Activated CD8-positive, alpha-beta T cell treated with anti-CD3 and anti-CD28 coated beads for 36 hours (primary cell): ENCODE measurements at places on chromosomes 4 and X. TPM values are rescaled to one million over a fixed set of nuclear protein-coding genes. Genes with fewer than 3 reads are reported as not detected.
A peak's percentile ranks its signal among the peaks of the same experiment; 100 is the strongest.

- H3K4me3 ChIP-seq, result no peak overlapping the region
- DNase-seq, result no peak
- no peaks in the 10 kb centered on the region for H3K27me3 ChIP-seq
Observed at GRCh38 chrX:91081873-91082272, 352.8 kb upstream of the PABPC5 start.

DNA sequence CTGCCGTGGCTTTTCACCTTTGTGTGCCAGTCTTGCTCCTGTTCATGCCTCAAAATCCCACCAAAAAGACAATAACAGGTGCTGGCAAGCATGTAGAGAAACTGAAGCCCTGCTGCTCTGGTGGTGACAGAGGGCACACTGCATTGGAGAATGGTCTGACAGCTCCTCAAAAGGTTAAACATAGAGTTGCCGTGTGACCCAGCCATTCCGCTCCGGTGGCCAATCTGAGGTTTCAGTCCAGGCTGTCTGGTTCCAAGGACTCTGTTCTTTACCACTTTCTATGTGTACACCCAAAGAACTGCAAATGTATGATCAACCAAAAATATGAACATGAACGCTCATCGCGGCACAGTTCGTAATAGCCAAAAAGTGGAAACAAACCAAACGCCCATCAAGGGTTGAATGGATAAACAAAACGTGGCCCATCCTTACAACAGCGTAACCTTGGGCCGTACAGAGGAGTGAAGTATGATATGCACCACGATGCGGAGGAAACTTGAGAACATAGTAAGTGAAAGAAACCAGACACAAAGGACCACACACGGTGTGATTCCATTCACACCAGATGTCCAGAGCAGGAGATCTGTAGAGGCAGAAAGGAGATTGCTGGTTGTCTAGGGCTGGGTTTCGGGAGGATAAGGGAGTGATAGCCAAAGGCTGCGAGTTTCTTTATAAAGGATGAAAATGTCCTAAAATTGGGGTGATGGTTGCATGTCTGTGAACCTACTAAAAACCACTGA, 33.6 kb upstream of the WFS1 start:
- H3K4me1 ChIP-seq, result no peaks in the 10 kb centered on the region
- no peak for DNase-seq
- H3K4me3 ChIP-seq, result no peak overlapping the region
- no peaks in the 10 kb centered on the region for H3K27me3 ChIP-seq
- no peak overlapping the region for H3K27ac ChIP-seq

DNA sequence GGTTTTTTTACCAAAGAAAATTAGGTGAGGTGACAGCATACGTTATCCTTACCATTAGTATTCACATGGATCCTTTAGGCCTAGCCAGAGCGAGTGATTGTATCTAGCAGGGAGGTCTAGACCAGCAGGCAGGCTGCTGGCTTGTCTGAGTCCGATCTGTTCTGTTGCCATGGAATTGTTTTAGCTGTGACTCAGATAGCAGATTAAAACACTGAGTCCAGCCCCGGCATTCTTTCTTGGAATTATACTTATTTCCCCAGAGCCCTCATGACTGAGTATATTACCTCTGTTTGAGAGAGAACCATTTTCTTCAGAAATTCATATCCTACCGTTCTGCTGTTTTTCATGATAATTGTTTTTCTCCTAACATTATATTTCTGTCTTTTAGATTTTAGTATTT, 37.4 kb downstream of the OCRL start:
- DNase-seq, result no peak
- H3K36me3 ChIP-seq, result peaks cover 2% of the 10 kb centered on the region
- H3K27ac ChIP-seq, result no peak overlapping the region
- no peak overlapping the region for H3K4me3 ChIP-seq

GRCh38 chr4:34953145-34953799, 1291.0 kb downstream of the ARAP2 start:
- no peak for DNase-seq
- H3K36me3 ChIP-seq, result no peaks in the 10 kb centered on the region
- H3K27me3 ChIP-seq, result no peaks in the 10 kb centered on the region
- H3K4me3 ChIP-seq, result no peak overlapping the region
- no peak overlapping the region for H3K27ac ChIP-seq

DNA sequence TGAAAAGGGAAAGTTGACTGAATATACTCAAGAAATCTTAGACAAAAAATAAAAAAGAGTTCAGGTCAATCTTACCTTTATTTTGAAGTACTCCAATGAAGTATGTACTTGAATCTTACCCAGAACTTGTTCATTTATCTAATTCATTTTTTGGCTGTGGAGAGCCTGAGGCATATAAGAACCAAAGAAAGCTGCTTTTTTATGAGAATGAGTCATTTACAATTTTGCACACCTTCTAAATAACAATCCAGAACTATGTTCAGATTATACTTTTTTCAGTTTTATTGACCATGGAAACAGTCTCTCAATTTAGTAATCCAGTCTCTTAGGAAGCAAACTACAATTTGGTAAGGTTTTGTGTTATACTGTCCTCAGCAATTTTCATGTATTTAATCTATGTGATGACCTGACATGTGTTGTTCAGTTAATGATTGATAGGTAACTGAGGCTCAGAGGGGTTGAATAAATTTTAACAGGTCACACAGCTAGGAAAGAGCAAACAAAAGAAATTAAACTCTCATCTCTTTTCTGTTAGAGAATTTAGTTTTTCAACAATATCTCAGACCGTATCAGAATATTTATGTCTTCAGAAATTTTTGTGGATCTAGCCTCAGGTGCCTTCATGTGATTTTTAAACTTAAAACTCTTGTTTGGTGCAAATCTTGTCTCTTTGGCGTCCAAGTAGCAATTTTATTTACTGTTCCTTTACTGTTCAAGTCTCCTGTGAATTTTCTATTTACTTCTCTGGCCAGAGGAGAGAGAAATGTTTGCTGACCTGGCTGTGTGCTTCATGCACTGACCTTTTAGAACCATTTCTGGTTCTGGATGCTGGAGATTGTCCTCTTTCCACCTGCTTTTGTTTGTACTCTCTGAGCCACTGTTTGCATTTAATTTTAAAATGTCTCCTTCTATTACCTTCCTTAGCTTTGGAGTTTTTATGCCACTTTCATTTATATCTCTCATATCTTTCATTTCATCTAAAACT, 1453.4 kb downstream of the STIM2 start:
- no peak overlapping the region for H3K4me3 ChIP-seq
- no peaks in the 10 kb centered on the region for H3K27me3 ChIP-seq
- no peaks in the 10 kb centered on the region for H3K36me3 ChIP-seq
- no peak for DNase-seq
- no peak overlapping the region for H3K27ac ChIP-seq
- no peaks in the 10 kb centered on the region for H3K4me1 ChIP-seq

DNA sequence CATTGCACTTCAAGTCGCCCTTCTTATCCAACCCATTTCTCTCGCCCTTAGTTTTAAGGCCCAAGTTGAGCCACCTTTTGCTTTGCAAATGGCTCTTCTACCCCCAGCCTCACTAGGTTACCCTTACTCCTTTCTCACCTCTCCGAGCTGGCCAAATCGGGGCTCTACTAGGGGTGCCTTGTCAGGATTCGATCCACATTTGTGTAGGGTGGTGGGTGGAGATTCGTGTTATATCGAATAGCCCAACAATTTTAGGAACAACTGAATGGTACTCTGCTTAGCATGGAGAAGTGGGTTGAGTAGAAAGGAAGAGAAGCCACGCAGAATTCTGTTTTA, 3.5 kb downstream of the SLIT2 start:
- H3K36me3 ChIP-seq, result no peaks in the 10 kb centered on the region
- no peak overlapping the region for H3K27ac ChIP-seq
- no peak overlapping the region for H3K4me3 ChIP-seq
- peaks cover 5% of the 10 kb centered on the region for H3K4me1 ChIP-seq

- no peaks in the 10 kb centered on the region for H3K27me3 ChIP-seq
- no peaks in the 10 kb centered on the region for H3K4me1 ChIP-seq
- no peak overlapping the region for H3K27ac ChIP-seq
- DNase-seq, result peak; percentile 10
- H3K4me3 ChIP-seq, result no peak overlapping the region
- H3K36me3 ChIP-seq, result no peaks in the 10 kb centered on the region
Observed at GRCh38 chr4:116599859-116600258, 485.5 kb downstream of the TRAM1L1 start.

DNA sequence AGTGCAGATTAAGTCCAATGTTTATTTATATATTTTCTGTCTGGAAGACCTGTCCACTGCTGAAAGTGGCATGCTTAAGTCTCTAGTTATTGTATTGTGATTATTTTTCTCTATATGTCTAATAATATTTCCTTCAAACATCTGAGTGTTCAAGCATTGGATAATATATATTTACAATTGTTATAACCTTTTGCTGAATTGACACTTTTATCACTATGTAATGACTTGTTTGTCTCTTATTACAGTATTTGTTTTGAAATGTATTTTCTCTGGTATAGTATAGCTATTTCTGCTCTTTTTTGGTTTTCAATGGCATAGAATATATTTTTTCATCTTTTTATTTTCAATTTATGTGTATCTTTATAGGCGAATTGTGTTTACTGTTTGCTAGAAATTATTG, 59.7 kb downstream of the EDA2R start:
- H3K27me3 ChIP-seq, result no peaks in the 10 kb centered on the region
- DNase-seq, result no peak
- H3K36me3 ChIP-seq, result no peaks in the 10 kb centered on the region
- H3K27ac ChIP-seq, result no peak overlapping the region
- H3K4me3 ChIP-seq, result no peak overlapping the region

DNA sequence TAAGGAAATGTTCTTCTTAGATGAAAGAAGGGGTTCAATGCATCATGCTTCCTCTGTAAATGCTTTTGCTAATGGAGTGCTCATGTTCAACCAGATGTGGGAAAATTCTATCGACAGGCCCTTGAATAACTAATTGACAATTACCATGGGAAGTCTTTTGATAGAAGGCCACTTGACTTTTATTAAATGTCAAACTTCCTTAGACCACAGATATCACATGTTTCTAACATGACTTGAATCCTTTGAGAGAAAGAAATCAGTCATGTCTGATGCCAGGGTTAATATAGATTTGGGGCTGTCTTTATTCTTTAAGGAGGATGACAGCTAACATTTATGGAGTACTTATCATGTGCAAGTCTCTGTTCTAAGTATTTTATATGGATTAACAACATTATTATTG, 280.1 kb downstream of the DCHS2 start:
- H3K27me3 ChIP-seq, result peaks cover 6% of the 10 kb centered on the region
- no peak for DNase-seq
- no peaks in the 10 kb centered on the region for H3K36me3 ChIP-seq
- H3K27ac ChIP-seq, result no peak overlapping the region
- no peak overlapping the region for H3K4me3 ChIP-seq

GRCh38 chrX:31608638-31609037, 536.8 kb upstream of the FTHL17 start:
- H3K4me1 ChIP-seq, result no peaks in the 10 kb centered on the region
- no peak overlapping the region for H3K27ac ChIP-seq
- no peak overlapping the region for H3K4me3 ChIP-seq

DNA sequence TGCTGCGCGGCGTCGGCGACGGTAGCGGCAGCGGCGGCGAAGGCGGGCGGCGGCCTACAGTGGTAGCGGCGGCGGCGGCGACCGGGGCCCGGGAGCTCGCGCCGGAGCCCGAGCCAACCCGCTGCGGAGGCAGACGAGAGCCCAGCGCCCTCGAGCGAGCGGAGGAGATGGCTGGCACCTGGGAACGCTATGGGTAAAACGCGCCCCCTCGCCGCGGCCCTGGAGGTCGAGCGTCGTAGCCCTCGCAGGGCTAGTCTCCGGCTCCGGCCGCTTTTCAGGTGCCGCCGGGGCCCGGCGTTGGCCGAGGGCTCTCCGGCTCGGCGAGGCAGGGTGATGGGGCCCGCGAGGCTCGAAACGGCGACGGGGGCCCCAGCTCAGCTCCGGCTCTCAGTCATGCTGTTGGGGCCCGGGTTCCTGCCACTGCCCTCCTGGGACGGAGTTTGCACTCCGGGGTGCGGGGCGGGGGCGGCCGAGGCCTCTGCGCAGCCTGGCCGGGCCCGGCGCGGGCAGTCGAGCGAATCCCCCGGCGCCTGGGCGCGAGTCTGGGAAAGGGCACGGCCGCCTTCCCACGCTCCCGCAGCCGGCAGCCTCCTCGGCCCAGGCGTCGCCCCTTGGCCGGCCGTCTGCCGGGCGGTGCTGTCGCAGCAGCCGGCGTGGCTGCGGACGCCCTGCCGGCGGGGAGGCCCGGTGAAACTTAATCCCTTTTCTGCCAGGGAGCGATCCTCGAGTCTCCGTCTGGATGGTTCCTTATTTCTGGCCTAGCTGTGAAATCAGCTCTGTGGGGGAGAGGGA, 768 bp downstream of the MID2 start:
- H3K27me3 ChIP-seq, result peaks cover 5% of the 10 kb centered on the region
- H3K36me3 ChIP-seq, result no peaks in the 10 kb centered on the region
- DNase-seq, result peak; percentile 30
- peak overlapping the region; percentile 78 for H3K27ac ChIP-seq
- peak overlapping the region; percentile 77 for H3K4me3 ChIP-seq
- H3K4me1 ChIP-seq, result peaks cover 35% of the 10 kb centered on the region

DNA sequence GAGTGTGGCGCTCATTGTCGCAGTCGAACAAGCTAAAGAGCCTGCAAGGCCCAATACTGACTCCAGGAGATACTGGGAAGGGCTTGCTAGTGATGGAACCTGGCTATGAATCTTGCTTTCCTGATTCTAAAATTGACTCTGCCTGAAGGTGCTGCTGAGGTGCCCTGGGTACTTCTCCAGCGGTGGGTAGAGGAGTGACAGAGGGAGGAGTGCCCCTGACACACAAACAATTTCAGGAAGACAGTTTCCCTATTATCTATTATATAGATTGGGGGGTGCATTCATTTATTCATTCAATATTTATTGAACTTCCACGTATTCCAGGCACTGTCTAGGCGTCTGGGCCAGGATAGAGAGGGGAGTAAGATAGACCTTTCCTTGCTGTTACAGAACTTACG, 339.2 kb upstream of the GATB start:
- peak overlapping the region; percentile 96 for H3K27ac ChIP-seq
- DNase-seq, result no peak
- peak overlapping the region; percentile 77 for H3K4me3 ChIP-seq
- H3K4me1 ChIP-seq, result peaks cover 84% of the 10 kb centered on the region

DNA sequence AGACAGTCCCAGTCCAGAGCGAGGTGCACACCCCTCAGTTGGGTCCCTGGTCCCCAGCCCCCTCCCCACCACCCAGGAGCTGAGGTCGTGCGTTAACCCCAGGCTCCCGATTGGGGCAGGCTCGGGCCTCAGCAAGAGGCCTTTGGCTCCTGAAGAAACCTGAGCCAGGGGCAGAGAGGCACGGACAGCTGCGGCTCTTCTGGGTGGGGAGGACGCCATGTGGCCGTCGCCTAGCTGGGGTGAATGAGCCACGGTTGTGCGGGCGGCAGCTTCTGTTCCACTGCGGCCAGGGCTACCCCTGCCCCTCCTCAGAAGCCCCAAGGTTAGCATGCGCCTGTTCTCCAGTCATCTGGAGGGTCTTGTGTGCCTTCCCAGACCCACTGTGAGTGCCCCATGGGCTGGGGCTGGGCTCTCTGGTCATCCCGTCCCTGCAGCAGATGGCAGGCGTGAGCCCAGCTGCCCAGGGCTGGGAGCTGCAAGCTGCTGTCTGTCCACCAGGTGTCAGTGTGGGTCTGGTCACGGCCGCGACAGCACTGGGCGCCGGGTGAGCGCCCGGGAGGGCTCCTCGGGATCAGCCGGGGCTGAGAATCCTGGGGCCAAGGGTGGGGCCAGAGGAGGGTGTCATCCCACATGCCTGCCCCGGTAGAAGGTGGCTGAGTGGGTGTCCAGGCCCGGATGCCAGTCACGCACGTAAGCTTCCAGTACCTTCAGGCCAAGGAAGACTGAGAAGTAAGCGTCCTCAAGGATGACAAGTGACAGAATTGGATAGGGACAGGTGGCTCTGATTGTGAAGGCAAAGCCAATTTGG, 21.9 kb downstream of the ATP2B3 start:
- H3K27me3 ChIP-seq, result no peaks in the 10 kb centered on the region
- DNase-seq, result peak; percentile 63
- H3K4me1 ChIP-seq, result no peaks in the 10 kb centered on the region
- no peak overlapping the region for H3K27ac ChIP-seq
- H3K36me3 ChIP-seq, result no peaks in the 10 kb centered on the region

KIF4A gene
- 22.3 TPM for total RNA-seq

H2BW2 gene
- total RNA-seq, result not detected

TLR10 gene
- 0.11 TPM for total RNA-seq

NKX6-1 gene
- not detected for total RNA-seq

PABPC4L gene
- total RNA-seq, result not detected
